ENCODE measurements at places on chromosomes 5 and 9.

GRCh38 chr5:16992006-16992405 is 55.9 kb upstream of the MYO10 start:
- DNase-seq: peak; percentile 71

DNA sequence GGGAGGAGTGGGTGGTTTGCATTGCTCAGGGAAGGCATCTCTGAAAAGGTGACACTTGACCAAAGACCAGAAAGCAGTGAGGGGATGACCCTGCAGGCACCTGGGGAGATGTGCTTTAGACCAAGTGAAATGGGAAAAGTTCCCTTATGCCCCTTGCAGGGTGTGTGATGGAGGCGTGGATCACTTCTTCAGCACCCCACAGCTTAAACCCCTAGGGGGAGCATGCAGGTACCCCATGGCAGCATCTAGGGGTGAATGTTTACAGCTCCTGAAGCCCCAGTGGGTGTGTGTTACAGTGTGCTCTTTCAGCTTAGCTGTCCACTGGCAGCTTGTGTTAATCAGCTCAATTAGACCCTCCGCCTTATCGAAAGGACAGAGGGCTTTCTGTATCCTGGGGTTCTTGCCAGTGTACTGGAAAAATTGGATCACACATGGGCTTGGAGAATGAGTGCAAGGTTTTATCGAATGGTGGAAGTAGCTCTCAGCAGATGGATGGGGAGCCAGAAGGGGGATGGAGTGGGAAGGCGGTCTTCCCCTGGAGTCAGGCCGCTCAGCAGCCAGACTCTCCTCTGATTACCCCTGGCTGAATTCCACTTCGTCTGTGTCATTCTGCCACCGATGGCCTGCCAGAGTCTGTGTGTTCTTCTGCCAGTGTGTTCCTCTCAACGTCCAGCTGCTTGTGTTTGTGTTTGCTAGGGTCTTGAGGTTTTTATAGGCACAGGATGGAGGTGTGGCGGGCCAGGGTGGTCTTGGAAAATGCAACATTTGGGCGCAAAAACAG is 6.3 kb downstream of the BHMT2 start:
- DNase-seq: no peak

DNA sequence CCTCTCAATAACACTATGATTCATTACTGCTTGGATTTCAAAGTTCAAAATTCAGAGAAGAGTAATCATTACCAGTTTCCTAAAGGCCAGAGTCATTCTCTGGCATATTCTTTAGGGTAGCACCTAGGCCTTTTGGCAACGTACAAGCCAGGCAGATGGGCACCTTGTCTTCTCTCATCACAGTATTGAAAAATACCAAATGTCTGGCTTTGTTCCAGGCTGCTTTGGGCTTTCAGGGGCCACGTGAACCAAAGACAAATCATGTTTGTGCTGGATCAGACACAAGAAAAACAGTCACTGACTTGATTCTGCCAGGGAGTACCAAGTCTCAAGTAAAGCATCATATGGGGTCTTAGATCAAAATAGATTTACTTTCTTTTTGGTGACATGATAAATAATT is 15.5 kb downstream of the MEGF9 start:
- DNase-seq: no peak

DNA sequence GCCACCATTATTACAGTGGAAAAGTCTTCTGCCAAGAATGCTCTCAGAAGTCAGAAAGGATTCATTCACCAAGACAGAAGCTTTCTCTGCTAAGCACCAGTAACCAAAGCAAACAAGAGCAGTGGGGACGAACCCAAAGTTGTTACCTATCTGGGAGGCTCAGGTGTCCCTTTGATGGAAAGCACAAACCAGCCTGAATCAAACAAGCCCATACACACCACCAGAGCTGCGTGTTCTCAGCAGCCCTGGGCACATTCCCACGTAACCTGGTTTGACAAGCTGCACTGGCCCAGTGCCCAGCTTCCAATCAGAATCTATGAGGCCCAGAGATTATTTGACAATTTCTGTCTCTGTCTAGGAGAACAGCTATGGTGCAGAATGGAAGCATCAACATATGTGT is 252.6 kb downstream of the ACTL7B start:
- no peak for DNase-seq

DNA sequence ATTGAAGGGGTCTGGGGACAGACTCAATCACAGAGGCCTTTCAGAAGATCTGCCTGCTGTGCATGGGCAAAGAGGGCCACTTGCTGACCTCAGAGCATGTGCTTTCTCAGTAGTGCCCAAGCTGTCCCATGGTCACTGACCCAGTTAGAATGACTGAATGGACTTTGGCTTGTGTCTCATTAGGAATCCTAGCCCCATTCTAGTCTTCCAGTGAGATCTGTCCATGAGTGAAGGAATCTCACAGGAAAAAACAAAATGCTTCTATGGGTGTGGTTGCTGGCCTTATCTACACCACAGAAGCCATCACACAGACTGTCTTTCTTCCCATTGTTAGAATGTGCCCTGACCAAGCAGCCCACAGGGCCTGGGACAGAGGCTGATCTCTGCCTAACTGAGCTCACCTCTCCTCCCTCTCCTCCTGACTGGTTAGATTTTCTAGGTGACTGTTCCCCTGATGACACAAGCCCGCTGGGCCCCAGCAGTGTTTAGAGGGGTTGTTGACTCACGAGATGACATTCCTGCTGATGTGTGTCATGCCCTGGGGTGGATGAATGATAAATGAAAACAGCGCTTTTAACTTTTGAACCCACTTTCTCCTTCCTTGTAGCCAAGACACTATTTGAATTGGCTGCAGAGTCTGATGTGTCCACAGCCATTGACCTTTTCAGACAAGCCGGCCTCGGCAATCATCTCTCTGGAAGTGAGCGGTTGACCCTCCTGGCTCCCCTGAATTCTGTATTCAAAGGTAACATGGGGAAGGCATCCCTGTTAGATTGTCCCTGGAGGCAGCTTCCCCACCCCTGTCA is 24.8 kb downstream of the TGFBI start:
- DNase-seq: peak; percentile 84

DNA sequence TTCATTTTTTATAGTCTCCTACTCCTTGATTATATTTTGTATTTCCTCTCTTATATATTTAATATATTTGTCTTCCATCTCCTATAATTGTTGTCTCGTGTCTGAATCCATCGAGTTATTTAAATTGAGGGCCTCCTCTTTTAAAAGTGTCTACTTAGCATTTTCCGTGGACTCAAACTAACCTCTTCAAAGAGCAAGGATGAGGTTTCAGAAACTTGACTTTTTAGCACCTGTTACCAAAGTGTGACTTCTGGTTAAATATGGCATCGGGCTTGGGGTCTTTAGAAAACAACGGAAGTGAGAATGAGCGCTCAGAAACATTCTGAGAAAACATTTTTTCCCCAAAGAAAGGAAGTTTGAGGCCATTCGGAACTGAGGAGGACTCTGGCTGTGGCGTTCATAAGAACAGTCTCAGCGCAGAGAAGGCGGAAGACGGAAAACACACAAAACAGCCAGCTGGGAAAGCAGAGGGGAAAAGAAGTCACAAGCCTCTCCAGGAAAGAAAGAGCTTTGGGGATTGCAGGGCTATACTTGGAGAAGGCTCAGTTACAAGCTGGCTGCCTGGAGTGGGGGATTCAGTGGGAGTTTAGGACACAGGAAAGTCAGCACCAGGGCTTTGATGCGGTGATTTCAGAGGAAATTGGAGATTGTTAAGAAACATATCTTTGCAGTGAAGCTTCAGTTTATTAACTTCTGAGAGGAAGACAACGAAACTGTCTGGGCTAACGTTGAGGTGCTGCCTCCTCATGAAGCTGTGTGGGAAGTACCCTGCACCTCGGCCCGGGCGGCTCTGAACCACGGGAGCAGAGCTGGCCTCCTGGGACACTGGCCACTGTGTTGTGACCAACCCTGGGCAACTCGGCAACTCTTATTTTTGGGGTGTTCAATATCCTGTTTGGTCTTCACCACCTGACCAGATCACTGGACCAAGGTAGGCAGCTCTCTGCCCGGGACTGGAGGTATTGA is 25.1 kb upstream of the IRX2 start:
- no peak for DNase-seq

GRCh38 chr5:158553195-158553961 is 546.3 kb downstream of the EBF1 start:
- no peak for DNase-seq

DNA sequence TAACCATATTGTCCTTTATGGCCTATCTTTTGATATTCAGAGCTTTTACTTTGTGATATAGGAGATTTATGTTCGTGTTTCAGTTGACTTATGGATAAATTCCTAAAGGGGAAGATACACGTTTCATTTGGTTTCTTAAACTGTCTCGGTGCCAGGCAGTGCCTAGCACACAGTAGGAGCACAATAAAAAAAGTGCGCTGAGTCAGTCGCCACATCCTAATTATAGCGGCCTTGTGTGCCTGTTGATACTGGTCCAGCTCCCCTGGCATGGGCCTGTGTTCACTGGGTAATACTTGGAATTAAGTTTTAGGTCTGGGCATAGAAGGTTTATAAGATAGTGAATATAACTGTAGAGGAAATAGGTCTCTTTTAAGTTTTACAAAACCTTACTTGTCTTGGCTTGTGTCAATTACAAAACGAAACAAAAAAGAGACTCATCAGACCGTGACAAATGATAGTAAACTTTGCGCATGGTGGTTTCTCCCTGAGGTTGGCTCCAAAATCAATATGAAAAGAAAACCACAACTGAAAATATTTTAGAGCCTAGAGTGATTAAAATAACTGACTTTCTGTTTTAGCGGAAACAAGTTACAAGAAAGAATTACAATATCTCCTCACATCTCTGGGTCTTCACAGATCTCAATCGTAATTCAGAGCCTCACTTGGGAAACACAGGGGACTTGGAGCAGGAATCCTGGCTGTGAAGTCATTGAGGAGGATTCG is 84.8 kb downstream of the MVB12B start:
- no peak for DNase-seq

- DNase-seq: no peak
These were observed 343.0 kb downstream of the RAB3C start for GRCh38 chr5:58925627-58926540.

- no peak for DNase-seq
These were observed 39.7 kb downstream of the RAPGEF6 start for GRCh38 chr5:131595088-131596033.

DNA sequence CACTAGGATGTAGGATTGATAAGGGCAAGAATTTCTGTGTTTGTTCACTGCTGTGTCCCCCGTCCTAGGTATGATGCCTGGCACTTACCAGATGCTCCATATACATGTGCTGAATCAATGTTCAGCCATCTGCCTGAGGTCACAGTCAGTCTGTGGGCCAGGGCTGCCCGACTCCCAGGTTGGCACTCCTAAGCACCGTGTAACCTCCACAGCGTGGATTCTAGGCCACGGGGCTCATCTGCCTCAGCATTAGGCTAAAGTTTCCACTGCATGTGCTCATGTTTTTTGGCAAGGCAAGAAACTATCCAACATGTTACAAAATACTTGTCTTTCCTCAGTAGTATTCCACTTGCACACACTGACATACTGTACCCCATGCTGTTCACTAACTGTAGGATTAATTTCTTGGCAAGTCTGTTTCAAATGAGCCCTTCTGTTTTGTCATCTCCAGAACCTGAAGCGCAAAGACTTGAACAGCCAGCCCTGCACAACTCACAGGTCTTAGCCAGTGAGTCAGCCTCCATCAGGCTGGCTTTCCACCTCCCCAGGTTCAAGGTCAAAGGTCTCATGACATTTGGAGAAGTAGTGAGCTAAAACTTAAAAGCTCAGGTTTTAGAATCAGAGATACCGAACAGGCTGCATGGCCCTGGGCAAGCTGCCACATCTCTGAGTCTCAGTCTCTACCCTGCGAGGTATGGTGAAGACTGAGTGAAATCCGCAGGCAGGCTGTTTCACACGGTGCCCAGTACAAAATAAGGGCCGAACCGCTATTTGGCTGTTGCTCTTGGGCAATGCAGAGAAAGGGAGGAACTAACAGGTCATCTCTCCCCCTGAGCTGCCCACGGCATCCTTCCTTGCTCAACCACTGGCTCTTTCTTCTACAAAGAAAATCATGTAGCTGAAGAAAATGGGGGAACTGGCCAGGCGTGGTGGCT is 7.2 kb downstream of the TOR1A start:
- no peak for DNase-seq

DNA sequence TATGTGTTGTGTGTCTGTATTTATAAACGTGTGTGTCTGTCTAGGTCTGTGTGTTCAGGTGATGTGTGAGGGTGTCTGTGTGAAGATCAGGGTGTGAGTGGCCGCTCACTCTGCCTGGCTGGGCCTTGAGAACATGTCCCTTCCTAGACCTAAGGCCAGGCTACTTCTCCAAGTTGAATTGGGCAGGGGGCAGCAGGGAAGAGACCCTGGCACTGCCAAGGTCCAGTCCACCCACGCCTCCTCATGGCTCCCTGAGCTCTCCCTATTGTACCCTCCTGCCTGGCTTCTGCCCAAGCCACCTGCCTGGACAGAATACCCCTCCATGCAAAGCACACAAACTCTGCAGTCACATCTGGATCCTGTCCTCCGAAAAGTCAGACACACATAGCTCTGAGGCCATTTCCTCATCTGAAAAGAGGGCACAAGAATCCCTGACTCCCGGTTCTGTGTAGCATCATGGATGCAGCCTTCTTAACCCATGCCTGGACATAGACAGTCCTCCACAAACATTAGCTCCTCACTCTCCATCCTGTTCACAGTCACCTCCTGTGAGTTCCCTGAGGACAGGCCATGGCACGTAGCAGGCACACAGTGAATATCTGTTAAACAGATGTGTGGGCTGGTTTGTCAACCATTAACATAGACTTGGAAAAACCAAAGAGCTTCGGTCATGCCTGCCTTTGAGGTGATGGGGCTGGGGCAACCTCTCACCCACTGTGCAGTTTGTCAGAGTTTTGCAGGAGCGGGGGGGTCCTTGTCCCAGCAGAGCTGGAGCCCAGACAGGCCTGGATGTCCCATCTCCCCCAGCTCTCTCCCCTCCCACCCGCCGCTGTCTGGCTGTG is 167.8 kb upstream of the MVB12B start:
- DNase-seq: no peak
